Kidney capillary endothelial cell (primary cell): ENCODE measurements at places on chromosomes 13 and 19.

GRCh38 chr13:43339805-43340550 lies 316.6 kb downstream of the DNAJC15 start:
- no peak for DNase-seq

DNA sequence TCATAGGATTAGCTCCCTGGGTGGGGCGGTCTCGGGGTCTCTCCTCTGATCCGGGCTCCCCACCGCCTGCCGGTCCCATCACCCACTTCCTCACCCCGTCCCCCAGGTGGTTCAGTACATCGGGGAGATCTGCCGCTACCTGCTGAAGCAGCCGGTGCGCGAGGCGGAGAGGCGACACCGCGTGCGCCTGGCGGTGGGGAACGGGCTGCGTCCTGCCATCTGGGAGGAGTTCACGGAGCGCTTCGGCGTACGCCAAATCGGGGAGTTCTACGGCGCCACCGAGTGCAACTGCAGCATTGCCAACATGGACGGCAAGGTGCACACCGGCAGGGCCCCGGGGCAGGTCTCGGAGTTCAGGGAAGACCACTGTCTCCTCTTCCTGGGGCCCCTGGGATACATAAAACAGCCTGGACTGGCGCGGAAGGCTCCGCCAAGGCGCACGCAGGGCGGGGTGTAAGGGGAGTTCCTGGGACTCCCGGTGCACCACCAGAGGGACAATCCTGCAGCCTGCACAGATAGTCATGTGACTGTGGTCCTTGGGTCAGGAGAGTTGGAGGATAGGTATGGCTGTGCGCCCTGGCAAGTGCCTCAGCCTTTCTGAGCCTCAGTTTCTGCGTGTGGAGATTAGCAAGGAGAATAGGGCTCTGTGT lies 14.2 kb upstream of the PGLS start:
- DNase-seq = no peak

- no peak for DNase-seq
Observed at GRCh38 chr19:18669524-18669817, 14.0 kb upstream of the CRTC1 start.

DNA sequence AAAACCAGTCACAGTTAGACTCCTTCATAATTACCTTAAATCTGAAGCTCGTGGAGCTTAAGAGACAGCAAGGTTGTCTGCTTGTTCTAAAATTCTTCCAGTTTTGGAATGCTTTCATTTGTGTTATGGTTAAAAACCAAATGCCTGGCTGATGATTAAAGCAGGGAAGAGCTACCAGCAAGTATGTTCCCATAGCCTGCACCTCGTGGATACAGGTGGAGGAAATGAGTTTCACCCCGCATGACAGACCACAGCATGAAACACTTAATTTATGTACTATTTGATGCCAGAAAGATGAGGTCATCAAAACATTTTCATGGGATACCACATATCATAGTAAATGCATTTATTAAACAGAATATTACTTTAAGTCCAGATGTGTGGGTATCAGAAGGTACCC lies 416 bp upstream of the DOCK9 start:
- DNase-seq = peak; percentile 85

GRCh38 chr19:33781996-33782395 lies 14.7 kb upstream of the KCTD15 start:
- DNase-seq = peak; percentile 83

GRCh38 chr13:41203810-41204209 lies 9.4 kb upstream of the KBTBD7 start:
- DNase-seq = no peak

DNA sequence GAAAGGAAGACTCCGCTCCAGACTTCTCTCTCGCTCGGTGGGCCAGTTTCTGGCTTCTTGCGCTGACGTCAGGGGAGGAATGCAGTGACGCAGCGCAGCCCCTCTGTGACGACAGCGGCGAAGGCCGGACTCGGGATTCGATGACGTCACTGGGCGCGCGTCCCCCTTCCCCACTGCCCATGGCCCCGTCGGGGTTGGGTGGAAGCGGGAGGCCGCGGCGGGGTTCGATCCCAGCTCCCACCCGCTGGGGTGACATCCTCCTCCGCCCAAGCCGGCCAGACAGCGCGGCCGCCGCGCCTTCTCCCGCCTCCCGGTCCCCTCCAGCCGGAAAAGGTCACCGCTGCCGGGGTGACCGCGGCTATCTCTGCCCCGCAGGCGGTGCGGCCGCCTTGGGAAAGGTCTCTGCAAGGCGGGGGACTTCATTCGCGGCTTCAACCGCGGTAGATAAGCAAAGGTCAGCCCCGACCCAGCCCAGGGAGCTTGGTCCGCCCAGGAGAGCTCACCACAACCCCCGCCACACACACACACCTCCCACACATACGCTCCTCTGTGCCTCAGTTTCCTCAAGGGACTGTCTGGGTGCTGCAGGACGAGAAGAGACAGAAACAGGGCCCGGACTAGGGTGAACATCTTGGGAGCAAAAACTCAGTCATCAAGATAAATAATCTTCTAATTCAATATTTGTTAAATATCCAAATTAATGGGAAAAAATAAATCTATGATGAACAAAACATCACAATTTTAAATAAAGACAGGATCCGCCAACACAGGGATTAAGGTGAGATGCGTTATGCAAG lies 844 bp upstream of the RFX1 start:
- no peak for DNase-seq

GRCh38 chr13:44160591-44161191 lies 212.9 kb upstream of the SERP2 start:
- DNase-seq = no peak

DNA sequence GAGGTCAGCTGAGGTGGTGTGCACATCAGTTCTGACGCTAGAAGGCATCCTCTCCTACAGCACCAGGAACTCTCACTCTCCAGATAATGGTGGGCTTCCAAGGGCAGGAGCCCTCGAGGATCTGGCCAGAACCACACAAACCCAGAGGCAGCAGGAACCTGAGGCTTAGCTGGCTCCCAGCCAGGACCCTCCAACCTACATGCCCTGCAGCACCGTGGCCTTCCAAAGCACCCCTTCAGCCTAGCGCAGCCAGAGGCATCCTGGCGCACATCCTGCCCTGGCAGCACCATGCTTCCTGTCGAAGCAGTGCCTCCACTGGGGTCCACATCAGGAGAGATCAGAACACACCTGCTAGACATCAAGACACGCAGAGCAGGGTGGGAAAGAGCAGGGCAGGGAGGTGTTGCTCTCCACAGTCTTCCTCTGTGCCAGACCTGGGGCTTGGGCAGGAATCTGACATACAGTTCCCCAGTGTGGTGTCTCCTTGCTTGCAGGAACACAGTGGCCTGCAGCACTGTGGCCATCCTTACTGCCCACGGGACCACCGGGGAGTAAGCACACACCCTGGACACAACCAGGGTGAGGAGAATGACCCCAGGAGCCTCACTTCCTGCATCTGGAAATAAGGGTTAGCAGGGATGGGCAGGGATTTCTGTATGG lies 21.7 kb downstream of the TUBA3C start:
- no peak for DNase-seq

GRCh38 chr13:22505489-22505888 lies 675.3 kb upstream of the SGCG start:
- DNase-seq = no peak
